ENCODE measurements at places on chromosomes 2 and 18.

DNA sequence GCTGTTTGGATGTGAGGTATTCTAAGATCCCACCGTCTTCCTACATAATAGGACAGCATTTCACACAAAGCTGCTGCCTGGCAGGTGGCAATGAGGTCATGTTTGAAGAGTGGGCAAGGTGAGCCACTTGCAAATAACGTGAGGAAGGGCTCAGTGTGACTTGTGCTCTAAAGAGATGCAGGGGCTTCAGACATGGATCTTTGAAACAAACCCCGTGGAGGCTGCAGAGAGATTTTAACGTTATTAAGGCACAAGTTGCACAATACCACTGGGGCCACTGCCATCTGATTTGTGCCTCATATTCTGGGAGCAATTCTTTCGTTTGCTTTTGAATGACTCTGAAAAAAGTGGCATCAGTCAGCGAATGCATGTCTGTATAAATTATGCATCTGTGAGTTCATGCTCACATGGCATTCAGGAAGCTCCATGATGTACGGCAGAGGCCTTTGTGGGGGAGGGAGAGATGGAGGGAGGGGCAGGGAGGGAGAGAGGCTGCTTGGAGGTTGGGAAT is 362.0 kb downstream of the SOX11 start:
- no peak for DNase-seq

- DNase-seq, result no peak
Observed at GRCh38 chr18:5963267-5963666, 67.9 kb upstream of the TMEM200C start.

DNA sequence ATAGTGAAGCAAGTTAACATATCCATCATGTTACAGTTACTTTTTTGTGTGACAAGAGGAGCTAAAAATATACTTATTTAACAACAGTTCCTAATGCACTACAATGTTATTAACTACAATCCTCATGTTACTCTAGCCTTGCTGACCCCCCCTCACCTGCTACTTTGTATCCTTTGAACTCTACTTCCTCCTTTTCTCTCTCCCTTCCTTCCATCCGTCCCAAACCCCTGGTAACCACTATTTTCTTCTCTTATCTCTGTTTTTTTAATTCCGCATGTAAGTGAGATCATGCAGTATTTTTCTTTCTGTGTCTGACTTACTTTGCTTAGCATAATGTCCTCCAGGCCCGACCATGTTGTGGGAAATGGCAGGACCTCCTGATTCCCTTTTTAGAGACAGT is 59.4 kb downstream of the NPAS2 start:
- DNase-seq, result no peak

- DNase-seq, result no peak
Observed at GRCh38 chr2:240524963-240525718, 32.6 kb downstream of the ANKMY1 start.

DNA sequence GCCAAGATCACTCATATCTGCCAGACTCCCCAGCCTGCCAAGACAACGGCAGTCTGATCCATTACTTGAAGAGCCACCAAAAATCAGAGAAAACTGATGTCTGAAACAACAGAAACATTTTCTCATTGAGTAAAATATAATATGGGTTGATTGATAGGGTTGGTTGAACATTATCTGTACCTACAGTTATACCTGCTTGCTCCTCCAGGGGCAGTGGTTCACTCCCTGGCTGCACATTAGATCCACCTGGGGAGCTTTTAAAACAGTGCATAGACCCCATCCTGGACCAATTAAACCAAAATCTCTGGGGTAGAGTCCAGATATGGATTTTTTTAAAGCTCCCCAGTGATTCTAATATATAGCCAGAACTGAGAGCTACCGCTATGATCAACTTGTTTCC is 43.6 kb upstream of the SLC14A2 start:
- no peak for DNase-seq
